ENCODE measurements at places on chromosomes 12 and 14.
A peak's percentile ranks its signal among the peaks of the same experiment; 100 is the strongest.

- no peak for DNase-seq
These were observed 1291.6 kb downstream of the FSCB start for GRCh38 chr14:43215524-43215923.

DNA sequence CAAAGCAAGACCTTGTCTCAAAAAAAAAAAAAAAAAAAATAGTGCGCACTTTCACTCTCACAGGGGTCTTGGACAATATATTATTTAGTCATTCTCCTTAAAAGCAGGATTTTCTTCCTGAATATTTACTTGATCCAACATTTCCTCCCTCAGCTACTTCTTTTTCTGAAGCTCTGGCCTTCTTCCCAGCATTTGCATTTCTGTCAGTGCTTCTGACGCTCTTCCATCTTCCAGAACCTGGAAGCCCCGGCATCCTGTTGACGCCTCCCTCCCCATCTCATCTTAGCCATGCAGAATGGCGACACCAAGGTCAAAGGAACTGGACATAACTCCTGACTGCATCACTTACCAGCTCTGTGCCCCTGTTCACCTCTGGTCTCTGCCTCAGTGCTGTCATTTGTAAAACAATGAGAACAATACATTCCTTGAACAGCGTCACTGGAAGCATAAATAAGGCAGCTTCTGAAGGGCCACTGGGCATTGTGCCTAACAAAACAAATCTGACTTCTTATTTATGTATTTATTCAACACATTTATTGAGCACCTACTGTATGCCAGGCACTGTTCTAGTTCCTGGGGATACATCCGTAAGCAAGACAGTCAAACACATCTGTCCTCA is 90.9 kb upstream of the MDM1 start:
- DNase-seq = no peak

GRCh38 chr12:1606021-1606622 is 11.7 kb upstream of the FBXL14 start:
- DNase-seq = peak; percentile 47

DNA sequence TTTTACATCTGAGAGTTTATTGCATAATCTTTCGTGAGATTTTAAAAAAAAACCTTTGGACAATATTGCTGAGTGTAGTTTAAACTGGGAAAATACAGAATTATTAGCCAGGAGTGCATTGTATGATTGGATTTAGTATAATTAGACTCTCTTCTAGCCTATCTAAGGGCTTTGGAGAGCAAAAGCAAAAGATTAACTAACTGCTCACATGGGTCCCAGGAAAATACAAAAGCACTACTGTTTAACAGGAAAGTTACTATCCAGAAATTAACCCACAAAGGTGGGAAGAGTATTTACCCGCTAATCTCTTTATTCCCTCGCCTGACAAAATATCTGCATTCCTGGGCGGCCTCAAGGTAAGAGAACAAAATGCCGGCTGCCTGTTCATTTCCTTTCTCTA is 309.5 kb downstream of the ATXN7L3B start:
- DNase-seq = no peak

DNA sequence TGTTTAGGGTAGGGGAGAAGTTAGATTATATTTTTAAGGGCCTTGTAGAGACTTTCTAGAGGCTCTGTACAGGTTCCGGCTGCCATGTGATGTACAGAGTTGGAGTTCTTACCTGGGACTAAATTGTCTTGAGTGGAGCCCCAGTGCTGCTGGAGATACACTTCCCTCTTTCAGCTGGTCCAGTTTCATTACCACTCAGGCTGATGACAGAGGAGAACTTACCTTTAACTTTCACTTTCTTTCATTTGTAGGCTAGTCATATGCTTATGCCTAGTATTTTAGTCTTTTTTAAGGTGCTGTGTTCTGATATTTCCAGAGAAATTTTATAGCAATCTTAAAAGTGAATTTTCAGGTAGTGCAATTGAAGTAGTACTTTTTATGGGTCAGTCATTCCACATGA is 117.3 kb downstream of the ERC1 start:
- DNase-seq = no peak

- no peak for DNase-seq
These were observed 41.5 kb downstream of the IFT81 start for GRCh38 chr12:110165540-110166159.

DNA sequence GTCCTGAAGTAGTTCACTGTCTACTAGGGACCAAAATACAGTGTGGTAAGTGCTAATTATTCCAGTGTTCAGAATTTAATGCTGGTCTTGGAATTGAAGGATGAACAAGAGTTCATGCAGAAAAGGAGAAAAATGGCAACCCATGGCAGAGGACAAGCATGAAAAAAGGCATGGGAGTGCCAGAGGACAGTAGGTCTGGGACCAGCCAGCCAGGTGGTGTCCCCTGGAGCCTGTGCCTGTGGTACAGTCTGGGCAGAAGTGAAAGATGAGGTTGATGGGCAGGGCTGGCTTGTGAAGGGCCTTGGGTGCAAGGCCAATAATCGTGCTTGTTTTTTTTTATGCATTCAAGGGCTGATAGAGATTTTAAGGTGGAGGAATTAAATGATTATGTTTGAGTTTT is 21.0 kb downstream of the C12orf75 start:
- DNase-seq = no peak

DNA sequence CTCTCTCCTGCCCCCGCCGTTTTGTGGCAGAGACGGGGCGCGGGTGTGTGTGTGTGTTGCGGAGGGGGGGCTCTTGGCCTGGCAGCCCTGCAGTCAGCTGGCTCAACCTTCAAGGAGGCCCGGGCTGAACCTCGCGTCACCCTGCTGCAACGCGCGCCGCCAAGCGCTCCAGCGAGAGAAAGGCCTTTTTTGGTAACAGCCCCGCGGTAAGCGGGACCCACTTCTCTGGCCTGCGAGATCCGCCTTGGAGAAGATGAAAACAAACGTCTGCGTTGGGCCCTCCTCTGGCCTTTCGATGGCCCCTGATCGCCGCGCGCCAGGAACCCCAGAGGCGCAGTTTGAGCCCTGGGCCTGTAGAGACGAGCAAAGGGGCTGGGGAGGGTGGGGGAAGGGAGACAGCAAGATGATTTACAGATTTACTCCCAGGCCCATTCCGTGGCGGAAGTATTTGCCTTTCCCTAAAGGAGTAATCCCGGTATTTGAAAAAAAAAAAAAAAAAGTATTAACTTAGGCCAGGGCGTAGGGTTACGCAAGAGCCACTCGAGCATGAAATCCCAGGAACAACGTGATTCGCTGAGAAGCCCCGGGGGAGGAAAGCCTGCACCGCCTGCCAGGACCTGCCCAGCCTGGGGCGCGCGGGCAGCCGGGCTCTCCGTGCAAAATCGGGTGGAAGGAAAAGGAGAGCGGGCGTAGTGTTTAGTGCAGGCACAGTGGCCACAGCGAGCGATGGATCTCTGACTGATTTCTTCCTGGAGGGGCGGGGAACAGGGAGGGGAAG is 4.5 kb upstream of the IRF2BPL start:
- peak; percentile 60 for DNase-seq

DNA sequence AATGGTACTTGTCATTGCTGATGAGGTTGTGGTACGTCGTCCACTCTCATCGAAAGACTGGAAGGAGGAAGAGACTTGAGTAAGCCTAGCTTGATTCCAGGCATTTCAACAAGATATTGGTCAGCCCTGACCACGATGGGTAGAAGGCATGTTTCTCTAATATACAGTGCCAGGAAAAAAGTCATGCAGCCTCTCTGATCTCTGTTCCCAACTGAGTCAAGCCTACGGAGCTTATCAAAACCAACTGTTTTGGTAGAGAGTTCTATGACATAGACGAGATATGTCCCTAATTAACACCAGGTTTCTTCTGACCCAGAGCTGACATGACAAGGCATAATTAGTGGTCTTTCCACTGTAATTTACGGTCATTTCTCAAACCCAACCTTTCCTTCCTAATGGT is 58.5 kb downstream of the NIN start:
- no peak for DNase-seq

DNA sequence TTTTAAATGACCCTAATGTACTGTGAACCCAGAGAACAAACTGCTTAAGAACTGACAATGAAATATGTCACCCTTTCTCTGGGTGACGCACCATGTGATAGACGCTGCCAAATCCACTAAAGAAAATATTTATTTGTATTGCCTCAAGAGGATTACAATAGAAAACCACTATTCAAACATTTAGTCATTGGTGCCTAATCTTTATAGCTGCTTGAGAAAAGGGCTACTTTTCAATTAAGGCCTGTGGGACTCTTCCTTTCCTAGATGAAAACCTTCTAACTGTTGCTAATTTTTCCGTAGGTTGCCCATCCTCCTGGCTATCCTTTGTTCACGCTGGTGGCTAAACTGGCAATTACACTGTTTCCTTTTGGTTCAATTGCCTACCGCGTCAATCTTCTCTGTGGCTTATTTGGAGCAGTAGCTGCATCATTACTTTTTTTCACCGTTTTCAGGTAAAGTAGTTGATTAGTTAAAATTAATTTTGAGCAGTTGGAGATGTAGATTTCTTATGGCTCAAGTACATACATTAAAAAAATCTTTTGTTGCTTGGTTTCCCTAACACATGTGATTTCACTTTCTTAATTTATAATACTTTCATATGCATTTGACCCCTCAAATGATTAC is 6.0 kb downstream of the TMEM260 start:
- no peak for DNase-seq

- DNase-seq = no peak
These were observed 24.1 kb downstream of the DDX47 start for GRCh38 chr12:12837025-12837812.

DNA sequence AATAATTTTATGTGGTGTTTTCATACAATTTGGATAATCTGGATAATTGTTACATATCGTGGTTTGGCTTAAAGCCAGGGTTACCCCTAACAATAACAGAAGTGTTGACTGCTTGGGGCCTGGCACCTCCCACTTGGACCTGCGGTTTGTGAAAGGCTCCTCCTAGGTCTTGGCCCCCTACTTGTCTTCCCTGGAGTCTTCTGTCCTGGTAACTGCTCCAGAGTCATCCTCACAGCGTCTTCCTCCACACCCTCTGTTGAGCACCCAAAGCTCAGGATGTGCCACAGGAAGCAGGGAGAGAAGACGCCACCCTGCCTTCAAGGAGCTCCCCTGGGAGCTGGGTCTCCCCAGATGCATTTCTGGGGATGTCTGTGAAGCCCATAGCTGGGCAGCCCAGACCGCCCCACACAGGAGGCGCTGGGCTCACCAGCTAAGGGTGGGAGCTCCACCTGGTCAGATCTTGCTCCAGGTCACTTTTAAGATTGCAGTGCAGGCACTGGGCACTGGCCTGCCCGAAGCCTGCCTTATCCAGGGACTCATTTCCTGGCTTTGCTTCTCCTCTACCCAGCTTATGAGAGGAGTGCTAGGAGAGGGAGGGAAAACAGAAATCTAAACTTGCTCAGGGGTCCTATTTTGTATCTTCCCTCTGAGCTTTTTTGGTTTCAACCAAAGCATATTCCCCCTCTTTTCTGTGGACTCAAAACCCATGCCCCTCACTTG is 98.2 kb downstream of the ZFP36L1 start:
- DNase-seq = no peak

- no peak for DNase-seq
These were observed 34.9 kb upstream of the TMEM179 start for GRCh38 chr14:104639471-104639870.

DNA sequence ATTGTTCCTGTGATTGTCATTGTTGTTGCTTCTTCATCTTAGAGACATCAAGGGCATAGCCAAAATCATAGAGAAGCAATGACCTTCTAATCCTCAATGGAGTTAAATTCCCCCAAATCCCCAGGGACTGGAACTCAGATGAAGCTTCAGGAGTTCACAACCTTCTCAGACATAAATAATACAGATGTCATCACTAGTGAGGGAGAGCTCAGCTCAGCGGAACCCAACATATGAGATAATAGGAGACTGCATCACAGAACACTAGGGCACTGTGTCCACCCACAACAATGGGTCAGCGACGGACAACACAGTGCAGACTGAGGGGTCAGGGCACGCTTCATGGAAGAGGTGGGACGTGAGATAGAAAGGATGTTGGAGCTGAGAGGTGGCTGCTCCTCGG is 1290.4 kb upstream of the TMEM132C start:
- DNase-seq = no peak

Data from activated naive CD4-positive, alpha-beta T cell (primary cell).